ENCODE measurements at places on chromosomes 13 and 19. TPM values are rescaled to one million over a fixed set of nuclear protein-coding genes. Genes with fewer than 3 reads are reported as not detected.

TEX26 gene
- polyA plus RNA-seq, result 0.70 TPM

GYS1 gene
- polyA plus RNA-seq, result 42.7 TPM

CLIP3 gene
- polyA plus RNA-seq, result 61.5 TPM

CFAP97D2 gene
- polyA plus RNA-seq, result not detected

RLN3 gene
- not detected for polyA plus RNA-seq

CGB5 gene
- not detected for polyA plus RNA-seq

CALR3 gene
- polyA plus RNA-seq, result not detected

FRY gene
- polyA plus RNA-seq, result 54.8 TPM

FAM32A gene
- polyA plus RNA-seq, result 128 TPM

TNNT1 gene
- polyA plus RNA-seq, result 3.8 TPM

TNFSF13B gene
- polyA plus RNA-seq, result 3.0 TPM

CPB2 gene
- polyA plus RNA-seq, result 0.19 TPM

RGS9BP gene
- 0.33 TPM for polyA plus RNA-seq

SKA3 gene
- 11.8 TPM for polyA plus RNA-seq

RXFP2 gene
- 0.17 TPM for polyA plus RNA-seq

LHFPL6 gene
- polyA plus RNA-seq, result 43.5 TPM

CLPTM1 gene
- polyA plus RNA-seq, result 140 TPM

HDGFL2 gene
- 82.2 TPM for polyA plus RNA-seq

STOML3 gene
- 0.06 TPM for polyA plus RNA-seq

FIZ1 gene
- polyA plus RNA-seq, result 28.9 TPM

SCN1B gene
- polyA plus RNA-seq, result 1.4 TPM

TEX29 gene
- 0.67 TPM for polyA plus RNA-seq

C19orf81 gene
- 2.5 TPM for polyA plus RNA-seq

ZNF234 gene
- polyA plus RNA-seq, result 9.8 TPM

CYP2A6 gene
- polyA plus RNA-seq, result not detected

IGSF23 gene
- 1.7 TPM for polyA plus RNA-seq

SERPINE3 gene
- polyA plus RNA-seq, result 0.28 TPM

ONECUT3 gene
- polyA plus RNA-seq, result 0.08 TPM

MRPL54 gene
- polyA plus RNA-seq, result 58.9 TPM

CEACAM7 gene
- polyA plus RNA-seq, result not detected
